ENCODE measurements at places on chromosomes 6 and 20. TPM values are rescaled to one million over a fixed set of nuclear protein-coding genes. Genes with fewer than 3 reads are reported as not detected.

Gene SIM1
- total RNA-seq, result not detected

Gene GRIK2
- total RNA-seq, result not detected

Gene MUC21
- not detected for total RNA-seq

Gene DUSP15
- not detected for total RNA-seq

Gene RBM24
- total RNA-seq, result 1.4 TPM

Gene MCUR1
- 17.0 TPM for total RNA-seq

Gene CST7
- total RNA-seq, result not detected

Gene OGFRL1
- 13.6 TPM for total RNA-seq

Gene LY6G5C
- 1.1 TPM for total RNA-seq

Gene SLC22A2
- total RNA-seq, result not detected

Gene PDE7B
- total RNA-seq, result not detected
